AG09309 (cell line): ENCODE measurements at places on chromosomes 2 and 18.

- DNase-seq, result no peak
These were observed 102.0 kb downstream of the DCDC2C start for GRCh38 chr2:3805201-3805939.

DNA sequence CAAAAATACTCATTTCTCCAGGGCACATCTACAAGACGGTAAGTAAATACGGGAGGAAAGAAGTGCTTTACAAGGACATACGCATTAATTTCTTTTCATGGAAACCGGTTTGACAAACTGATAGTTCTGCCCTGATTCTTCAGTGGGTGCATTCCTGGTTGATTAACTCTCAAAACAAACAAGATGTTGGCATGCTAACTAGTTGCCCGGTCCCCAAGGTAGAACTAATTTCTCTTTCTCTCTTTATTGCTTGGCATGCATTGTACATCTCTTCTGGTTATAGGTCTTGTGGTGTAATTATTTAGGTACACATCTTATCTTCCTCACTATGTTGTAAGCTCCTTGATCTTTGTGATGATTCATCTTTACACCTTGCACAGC lies 46.9 kb upstream of the SPATS2L start:
- DNase-seq, result no peak

GRCh38 chr2:239240414-239240881 lies 160.4 kb downstream of the HDAC4 start:
- no peak for DNase-seq

GRCh38 chr18:48838921-48839818 lies 111.6 kb downstream of the SMAD7 start:
- DNase-seq, result peak; percentile 61

- no peak for DNase-seq
These were observed 246.0 kb upstream of the UBE2E3 start for GRCh38 chr2:180734382-180734781.

GRCh38 chr2:230687498-230687897 lies 25.1 kb upstream of the CAB39 start:
- DNase-seq, result no peak

- no peak for DNase-seq
These were observed 39.8 kb downstream of the HRH4 start for GRCh38 chr18:24500217-24500616.

GRCh38 chr2:182448371-182448770 lies 21.5 kb upstream of the PDE1A start:
- DNase-seq, result no peak

- no peak for DNase-seq
These were observed 5.9 kb downstream of the SCYGR3 start for GRCh38 chr2:227608561-227609338.

- DNase-seq, result no peak
These were observed 223.5 kb downstream of the HDAC4 start for GRCh38 chr2:239177325-239177724.

- no peak for DNase-seq
These were observed 297.0 kb upstream of the GULP1 start for GRCh38 chr2:187994464-187995331.

- no peak for DNase-seq
These were observed 36.2 kb downstream of the KDM3A start for GRCh38 chr2:86477349-86477748.

DNA sequence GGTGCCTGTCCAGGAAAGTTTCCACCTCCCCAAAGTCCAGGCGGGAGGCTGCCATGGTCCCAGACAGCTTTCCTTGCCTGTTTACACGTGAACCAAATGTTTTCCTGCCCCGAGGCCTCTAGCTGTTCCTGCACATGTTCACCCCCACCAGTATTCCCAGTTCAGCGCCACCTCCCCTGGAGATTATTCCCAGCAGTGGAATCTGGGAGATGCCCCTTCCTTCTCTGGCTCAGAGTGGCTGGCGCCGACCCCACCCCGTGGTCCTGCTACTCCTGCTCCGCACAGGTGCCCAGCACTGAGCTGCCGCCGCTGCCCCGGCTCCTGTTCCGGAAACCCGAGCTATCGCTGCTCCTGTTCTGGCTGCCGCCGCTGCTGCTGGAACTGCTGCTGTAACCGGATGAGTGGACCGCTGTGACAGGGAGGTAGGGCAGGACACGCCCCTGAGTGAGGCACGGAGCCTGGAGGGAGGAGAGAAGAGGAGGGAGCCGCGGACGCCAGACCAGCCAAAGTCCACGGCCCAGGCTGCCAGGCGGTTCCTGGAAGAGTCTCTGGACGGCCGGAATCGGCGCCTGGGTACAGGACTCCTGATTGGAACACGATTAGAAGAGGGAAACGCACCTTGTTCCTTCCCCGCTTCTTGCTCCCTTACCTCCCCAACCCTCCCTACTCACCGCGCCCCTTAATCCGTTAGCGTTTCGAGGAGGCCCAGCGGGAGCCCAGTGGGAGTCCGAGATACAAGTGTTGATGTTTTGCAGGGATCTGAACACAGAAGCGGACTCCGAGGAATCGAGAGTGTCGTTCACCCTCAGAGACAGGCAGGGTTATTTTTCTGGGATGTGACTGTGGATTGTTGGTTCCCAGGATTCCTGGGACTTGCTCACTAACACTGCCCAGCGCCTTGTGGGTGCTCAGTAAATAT lies at the start of gene PDE11A:
PDE11A (minus strand) TSS at position 395 of the 919 bp plus-strand sequence; CDS start at position 55, 340 bp downstream.
- peak; percentile 18 for DNase-seq

DNA sequence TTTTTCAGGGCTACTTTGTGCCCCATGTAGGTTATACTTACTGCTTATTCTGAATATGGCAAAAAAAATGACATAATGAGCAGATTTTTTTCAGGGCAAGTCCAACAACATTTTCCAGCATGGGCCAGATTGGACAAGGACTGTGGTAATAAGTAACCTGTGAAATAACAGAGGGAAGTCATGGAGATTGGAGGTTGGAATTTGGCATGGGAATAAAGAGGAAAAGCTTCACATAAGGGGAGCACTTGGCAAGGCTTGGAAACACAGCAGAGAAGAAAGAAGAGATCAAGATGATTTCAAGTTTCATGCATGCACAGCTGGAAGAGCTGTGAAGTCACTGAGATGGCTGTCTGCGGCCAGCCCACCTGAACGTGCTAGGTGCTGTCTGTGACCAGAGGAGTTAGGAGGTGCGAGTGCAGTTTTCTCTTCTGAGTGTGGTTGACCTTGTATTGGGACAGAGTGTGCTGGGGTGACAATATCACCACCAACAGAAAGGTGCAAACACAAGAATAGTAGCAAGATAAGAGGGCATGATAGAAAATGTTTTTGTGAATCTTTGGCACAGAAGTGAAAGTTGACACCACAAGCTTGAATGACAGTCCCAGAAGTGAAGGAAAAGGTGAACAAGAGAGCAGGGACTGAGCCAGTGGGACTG lies 71.1 kb upstream of the DSC1 start:
- DNase-seq, result no peak

GRCh38 chr2:112821142-112821541 lies 15.4 kb downstream of the IL1B start:
- DNase-seq, result no peak

GRCh38 chr2:26400723-26401122 lies 997 bp upstream of the DRC1 start:
- DNase-seq, result no peak

GRCh38 chr2:185373229-185373628 lies 365.4 kb upstream of the FSIP2 start:
- DNase-seq, result no peak

DNA sequence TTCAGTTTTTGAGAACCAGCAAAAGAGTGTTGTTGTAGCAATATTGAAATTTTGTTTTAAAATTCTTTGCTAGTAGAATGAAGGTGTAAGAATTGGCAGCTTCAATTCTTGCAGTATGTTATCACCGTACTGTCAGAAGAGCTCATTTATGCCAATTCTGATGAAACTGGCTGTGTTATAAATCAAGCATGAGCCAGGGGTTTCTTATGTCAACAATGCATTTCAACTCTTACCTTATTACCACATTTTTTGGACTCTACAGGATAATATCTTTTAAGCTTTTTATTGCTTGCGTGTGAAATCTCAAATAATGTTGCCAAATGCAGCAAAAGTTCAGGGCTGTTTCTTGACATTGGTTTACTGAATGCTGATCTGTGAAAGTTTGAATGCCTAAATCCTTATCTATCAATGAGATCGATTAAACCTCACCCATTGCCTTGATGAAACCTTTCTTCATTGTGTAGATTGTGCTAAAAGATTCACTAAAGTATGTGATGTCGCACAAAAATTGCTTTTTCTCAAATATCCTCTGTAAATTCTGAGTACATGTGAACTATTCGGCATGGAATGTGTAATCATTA lies 1389.3 kb upstream of the ZEB2 start:
- no peak for DNase-seq

DNA sequence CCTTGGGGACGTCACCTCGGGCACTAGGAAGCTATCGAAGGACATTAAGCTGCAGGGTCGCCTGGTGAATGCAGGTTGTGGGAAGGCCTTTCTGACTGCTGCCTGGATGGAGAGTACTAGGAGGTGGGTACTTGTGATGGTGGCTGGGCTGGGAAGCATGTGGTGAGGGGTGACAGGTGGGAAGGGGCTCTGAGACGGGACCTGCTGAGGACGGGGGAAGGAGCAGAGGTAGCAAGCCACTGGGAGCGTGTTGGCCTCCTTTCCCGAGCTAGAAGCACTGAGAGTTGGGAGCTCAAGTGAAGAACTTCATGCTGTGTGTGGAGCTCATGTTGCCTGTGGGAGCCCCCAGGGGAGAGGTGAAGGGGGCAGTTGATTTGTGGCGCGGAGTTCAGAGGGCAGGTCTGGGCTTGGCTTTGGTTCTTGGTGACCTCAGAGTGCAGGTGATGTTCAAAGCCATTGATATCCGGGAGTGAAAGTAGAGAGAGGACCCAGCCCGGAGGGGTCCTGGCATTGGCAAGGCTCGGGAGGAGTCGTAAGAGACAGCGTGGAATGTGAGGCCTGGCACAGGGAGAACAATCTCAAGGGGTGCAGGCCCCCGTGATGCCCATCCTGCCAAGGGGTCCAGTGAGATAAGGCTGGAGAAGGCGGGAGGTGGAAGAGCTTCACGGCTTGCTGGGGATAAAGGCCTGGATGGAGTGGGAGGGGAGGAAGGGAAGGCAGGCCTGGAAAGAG lies 13.2 kb downstream of the MROH2A start:
- DNase-seq, result no peak

GRCh38 chr2:85446296-85447221 lies 28.0 kb downstream of the SH2D6 start:
- no peak for DNase-seq

GRCh38 chr2:61785583-61785982 lies 68.3 kb downstream of the FAM161A start:
- DNase-seq, result no peak

DNA sequence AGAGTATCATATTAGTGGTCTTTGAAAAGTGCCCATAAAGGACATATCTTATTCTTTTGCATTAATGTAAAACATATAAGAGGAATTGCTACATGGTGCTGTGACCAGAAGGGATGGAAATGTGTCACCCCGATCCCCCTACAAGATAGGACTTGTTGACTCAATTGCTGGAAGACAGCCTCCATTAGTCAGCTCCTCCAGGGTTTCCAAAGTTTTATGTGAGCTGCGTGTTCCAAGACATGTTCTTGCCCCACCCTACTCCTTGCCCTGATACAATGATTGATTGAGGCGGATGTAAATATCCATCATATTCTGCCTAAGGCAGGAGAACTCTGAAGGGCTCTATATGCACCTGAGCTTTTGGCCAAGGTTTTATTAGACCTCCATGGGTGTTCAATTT lies 541.0 kb upstream of the ZEB2 start:
- DNase-seq, result no peak

DNA sequence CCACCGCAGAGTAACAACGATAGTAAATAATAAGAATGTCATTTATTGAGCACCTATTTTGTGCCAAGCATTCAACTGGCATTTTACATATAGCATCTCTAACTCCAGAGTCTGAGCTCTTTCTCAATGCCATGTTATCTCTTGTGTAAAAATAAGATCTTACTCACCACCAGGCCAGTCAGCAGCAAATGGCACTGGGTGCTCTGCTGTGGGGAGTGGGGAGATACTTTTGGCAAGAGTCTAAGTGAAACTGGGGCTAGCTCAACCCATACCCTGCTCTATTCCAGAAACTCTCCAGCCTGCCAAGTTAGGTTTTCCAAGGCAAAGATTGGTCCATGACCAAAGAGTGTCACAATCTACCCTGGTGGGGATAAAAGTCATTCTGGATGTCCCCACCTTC lies 5.0 kb upstream of the SLC4A3 start:
- DNase-seq, result no peak

DNA sequence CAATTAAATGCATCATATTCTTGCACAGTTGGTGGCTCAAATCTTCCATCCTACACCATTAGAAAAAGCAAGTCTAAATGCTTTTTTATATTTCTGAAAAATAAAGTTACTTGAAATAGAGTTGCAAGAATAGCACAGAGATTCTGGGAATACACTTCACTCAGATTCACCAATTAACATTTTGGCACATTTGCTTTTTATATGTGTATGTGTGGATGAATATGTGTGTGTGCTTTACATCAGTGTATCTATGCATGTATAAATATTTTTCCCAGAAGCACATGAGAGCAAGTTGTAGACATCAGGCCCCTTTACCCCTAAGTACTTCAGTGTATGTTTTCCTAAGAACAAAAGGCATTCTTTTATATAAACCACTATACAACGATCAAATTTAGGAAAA lies 27.6 kb upstream of the MSH2 start:
- DNase-seq, result no peak

DNA sequence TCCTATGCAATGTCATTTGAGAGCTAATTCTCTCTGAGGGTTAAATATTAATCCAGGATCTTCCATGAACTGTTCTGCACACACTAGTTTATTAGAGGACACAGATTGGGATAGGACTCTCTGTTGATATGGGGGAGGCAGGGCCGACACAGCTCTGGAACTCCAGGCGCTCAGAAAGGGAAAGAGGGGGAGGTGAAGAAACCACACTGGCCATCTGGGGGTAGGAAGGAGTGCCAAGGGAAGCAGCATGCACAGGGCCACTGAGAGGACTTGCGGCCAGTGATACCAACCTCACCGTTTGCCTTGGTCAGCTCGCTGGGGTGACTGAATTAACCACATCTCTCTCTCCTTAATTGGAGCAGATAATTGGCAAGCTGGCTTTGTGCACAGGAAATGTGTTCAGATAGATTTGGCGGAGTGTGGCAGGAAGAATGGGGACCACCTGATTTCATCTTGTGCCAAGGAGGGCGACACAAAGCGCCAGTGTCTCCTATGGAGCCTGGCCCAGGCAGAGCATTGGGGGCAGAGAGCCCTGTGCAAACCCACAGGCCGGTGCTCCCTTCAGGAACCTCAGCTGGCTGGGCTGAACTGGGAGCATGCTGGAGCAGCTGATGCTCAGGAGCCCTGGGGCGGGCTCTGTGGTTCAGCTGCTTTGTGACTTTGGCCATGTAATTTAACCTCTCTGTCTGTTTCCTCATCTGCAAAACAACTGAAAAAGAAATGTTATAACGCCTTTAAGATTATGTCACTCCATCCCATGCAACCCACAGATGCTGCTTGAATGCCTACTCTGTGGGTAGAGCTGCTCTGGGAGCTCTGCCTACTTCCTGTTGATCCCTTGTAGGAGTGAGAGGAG lies 114.7 kb upstream of the STON1 start:
- DNase-seq, result no peak
